ENCODE measurements at places on chromosomes 3 and 15. TPM values are rescaled to one million over a fixed set of nuclear protein-coding genes. Genes with fewer than 3 reads are reported as not detected.

The ATP10A gene
- total RNA-seq, result 0.43 TPM

DNA sequence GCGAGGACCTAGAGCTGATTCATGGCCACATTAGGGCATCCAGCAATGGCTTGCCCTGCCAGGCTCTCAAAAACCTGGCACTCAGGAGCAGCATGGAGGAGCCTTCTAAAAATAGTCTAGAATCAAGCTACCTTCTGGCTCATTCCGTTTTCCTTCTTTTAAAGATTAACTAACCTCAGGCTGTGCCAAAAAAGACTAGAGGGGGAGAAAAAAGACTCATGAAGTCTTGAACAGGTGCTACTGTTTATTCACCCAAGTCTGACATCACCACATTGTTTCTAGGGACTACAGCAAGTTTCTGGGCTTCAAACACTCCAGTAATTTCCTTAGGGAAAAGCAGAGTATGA lies 125.8 kb downstream of the TNIK start:
- DNase-seq, result no peak

DNA sequence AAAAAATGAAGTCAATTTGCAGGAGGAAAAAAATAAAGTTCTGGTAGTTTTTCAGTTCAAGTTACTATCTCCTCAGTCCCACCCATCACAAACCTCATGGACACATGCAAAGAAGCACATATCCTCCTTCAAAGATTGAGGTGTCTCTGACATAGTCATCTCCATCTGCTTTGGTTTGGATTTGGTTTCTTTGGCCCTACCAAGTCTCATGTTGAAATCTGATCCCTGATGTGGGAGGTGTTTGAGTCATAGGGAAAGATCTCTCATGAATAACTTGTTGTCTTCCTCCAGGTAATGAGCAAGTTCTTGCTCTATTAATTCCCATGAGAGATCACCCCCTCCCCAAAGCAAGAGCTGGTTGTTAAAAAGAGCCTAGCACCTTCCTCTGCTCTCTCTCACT lies 446.8 kb downstream of the IGSF11 start:
- no peak for DNase-seq

DNA sequence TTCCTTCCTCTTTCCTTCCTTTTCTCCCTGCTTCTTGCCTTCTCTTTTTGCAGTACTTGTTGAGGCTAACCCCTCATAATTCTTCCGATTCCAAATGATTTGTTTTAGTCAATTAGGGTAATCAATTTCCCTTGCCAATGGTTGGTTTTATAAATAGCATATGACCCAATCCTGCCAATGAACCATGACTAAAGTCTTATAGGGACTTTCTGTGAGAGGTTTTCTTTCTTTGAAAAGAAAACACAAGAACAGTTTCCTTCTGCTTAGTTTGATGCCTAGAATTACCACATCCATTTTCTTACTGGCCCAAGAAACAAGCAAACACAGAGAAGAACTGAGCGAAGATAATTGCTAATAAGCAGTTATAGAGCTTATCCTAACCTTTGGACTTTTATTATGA lies 292.5 kb upstream of the SATB1 start:
- DNase-seq, result no peak

DNA sequence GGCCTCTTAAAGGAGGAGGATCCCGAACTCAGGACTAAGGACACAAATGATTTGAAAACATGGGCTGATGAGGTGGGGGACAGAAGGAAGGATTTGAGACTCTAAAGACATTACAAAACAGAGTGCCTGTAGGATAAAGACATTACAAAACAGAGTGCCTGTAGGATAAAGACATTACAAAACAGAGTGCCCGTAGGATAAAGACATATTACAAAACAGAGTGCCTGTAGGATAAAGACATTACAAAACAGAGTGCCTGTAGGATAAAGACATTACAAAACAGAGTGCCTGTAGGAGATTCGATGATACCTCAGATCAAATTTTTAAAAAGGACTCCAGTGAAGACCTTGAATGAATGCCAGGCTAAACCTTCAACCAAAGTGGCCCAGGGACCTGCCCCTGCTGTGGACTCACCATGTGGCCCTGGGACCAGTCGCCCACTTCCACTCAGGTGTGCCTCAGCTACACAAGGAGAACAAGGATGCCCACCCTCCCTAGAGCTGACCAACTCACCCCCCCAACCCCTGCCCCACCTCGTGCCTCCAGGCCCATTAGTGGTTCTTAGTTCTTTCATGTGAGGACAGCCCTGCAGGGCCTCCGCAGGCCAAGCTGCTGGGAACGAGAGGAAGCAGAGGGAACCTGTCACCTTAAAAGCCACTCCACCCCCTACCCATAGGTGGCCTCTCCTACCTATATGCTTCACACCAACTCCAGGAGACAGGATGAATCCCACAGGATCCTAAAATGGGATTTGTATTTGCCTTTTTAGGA lies 59.8 kb downstream of the SH3BP5 start:
- DNase-seq, result no peak

The CSTA gene
- total RNA-seq, result 19.3 TPM

GRCh38 chr3:33134026-33134625 lies 20.3 kb downstream of the CRTAP start:
- DNase-seq, result no peak

- DNase-seq, result no peak
These were observed 478.9 kb upstream of the GBE1 start for GRCh38 chr3:82240322-82240721.

The CLDN18 gene
- total RNA-seq, result not detected

DNA sequence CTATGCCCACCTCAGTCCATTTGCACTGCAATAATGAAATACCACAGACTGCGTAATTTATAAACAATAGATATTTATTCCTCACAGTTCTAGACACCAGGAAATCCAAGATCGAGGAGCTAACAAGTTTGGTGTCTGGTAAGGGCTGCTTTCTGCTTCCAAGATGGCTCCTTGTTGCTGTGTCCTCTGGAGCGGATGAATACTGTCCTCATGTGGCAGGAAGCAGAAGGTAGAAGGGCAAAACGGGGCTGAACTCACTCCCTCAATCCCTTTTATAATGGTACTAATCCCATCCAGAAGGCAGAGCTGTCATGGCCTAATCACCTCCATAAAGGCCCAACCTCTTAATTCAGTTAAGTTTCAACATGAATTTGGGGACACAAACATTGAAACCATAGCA lies 75.3 kb downstream of the P2RY1 start:
- no peak for DNase-seq

- DNase-seq, result peak; percentile 62
These were observed 40.9 kb upstream of the RYK start for GRCh38 chr3:134291319-134292254.

- no peak for DNase-seq
These were observed 84.9 kb downstream of the MEIS2 start for GRCh38 chr15:37015451-37015850.

The MYO5C gene
- 6.8 TPM for total RNA-seq

GRCh38 chr3:15492847-15493360 lies 28.6 kb downstream of the COLQ start:
- DNase-seq, result no peak

DNA sequence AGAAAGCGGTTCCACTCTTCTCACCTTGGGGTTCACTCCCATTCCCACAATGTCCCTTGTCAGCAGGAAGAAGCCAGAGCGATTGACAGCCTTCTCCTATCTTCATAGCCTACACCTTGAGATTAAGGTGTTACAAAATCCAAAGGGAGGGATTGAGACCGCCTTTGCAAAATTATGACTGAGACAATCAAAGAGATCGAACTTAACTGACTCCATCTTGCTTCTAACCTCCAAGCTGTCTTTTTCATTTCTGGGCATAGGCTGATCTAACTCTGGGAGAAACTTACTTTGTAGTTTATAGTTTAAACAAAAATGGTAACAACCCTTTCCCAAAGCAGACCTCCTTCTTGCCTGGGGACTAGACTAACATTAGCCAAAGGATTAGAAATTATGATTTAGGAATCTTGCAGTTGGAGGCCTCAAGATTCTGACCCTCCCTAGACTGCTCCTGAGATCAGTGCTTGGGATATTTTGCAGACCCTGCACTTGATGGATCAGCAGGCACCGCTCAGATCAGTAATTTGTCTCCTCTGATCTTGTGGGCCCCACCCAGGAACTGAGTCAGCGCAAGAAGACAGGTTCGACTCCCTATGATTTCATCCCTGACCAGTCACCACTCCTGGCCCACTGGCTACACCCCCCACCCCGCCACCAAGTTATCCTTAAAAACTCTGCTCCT lies 40.0 kb downstream of the PAQR5 start:
- no peak for DNase-seq

The ZNF660 gene
- 0.12 TPM for total RNA-seq

- no peak for DNase-seq
These were observed 1.7 kb upstream of the FAM3D start for GRCh38 chr3:58668247-58668646.

The GJD2 gene
- total RNA-seq, result not detected

GRCh38 chr3:89447243-89447642 lies 339.8 kb downstream of the EPHA3 start:
- no peak for DNase-seq

DNA sequence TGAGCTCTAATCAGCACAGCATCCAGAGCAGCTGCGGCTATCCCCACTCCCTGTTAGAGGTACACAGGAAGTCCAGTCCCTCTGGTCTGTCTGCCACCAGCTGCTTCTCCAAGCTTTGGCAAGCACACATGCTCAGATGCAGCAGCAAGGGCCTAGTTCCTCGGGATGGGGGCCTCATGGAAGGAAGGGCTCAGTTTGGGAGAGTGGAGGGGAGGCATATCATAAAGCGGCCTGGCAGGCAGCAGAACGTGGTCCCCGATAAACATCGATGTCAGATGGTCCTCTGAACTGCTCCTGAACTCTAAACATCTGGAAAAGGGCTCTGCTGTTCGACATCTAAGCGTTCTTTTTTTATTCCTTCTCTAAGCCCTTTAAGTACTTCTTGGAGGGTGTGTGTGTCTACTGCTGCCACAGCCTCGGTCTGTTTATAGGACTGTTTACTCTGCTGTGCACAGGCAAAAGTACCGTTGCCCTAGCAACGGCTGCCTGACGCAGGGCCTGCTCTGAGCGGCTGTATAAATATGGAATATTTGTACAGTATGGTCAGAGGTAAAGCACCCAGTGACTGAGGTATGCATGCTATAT lies 74.6 kb downstream of the PRICKLE2 start:
- DNase-seq, result no peak

GRCh38 chr15:42974202-42974862 lies 53.8 kb upstream of the TTBK2 start:
- DNase-seq, result no peak

The STAB1 gene
- total RNA-seq, result 268 TPM

The TM4SF1 gene
- total RNA-seq, result 60.4 TPM

The MELTF gene
- 0.42 TPM for total RNA-seq

GRCh38 chr3:142356818-142357217 lies 91.0 kb downstream of the XRN1 start:
- DNase-seq, result no peak

DNA sequence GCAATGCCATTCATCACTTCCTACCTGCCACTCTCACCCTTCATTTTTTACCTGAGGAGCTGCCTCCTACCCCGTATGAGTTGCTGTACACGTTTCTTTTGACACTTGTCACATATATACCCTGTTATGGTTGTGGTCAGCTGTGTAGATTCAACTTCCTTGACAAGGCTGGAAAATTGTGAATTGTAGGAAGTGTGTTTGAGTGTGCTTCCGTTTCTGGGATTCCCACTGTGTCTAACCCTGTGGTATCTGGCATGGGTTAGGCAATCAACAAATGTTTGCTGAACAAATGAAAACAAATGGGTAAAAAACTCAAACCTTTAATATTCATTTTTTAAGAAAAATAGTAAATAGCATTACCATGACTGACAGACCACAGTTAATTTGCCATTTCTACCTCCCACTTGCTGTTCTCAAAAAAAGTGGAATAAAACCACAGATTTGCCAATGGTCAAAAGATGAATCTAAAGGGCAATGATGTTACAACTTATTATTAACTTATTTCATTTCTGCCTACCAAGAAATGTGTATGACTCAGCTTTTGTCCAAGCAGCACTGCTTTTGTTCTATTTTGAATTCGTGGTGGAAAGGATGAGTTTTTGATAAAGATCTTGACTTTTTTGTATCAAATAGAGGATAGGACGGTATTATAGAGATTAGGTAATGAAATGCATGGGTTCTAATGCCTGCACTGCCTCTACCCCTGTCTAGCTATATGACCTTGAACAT lies 404.6 kb downstream of the LPP start:
- DNase-seq, result no peak

GRCh38 chr3:27216955-27217552 lies 152.1 kb downstream of the NEK10 start:
- no peak for DNase-seq

GRCh38 chr15:99282121-99282520 lies 30.8 kb downstream of the LRRC28 start:
- no peak for DNase-seq

The SKOR1 gene
- total RNA-seq, result 0.12 TPM

The TNNC1 gene
- 1.4 TPM for total RNA-seq

Measured in right lobe of liver (tissue), 6 donors.